ENCODE measurements at places on chromosomes 13 and 19.

DNA sequence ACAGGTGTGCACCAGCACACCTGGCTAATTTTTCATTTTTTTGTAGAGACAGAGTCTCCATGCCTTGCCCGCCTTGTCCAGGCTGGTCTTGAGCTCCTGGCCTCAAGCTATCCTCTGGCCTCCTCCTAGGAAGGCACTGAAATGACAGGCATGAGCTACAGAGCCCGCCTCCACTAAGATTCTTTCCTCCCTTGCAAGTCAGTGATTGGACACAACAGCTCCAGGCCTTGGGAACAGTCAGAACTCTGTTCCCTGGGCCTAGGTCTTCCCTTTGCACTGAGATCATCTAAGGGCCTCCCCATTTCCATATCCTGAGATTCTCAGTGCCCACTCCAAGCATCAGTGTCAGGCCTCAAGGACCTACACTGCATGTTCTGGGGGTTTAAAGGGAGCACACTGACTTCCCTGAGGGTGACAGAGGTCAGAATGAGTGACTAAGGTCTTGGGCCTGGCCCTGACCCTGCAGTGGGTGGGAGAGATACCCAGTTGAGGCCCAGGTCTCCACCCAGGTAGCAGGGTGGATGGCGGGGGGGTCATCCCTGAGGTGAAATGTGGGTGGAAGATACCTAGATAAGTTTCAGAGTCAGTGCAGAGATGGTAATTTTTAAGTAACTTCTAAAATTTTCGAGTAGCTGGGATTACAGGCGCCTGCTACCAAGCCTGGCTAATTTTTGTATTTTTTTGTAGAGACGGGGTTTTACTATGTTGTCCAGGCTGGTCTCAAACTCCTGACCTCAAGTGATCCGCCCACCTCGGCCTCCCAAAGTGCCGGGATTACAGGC is 17.3 kb upstream of the ERCC1 start:
- no peak for DNase-seq

DNA sequence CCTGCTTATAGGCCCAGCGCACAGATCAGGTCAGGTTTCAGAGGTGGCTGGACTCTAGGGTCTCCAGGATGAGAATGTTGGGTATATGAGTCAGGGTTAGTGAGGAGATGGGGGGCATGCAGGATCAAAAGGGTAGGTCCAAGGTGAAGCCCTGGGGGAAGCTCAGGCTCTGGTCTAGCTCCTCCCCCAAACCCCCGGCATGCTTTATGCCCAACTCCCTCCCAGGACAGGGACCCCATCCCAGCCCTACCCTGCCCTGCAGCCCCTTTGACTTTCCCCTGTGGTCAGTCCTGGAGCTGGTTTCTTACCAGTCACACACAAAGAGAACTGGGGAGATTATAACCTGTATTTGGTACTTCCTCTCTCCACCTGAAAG is 9.8 kb upstream of the CEACAM18 start:
- no peak for DNase-seq

- DNase-seq: no peak
These were observed 60.4 kb upstream of the OBI1 start for GRCh38 chr13:78719367-78719766.

- no peak for DNase-seq
These were observed 30.0 kb upstream of the USPL1 start for GRCh38 chr13:30587739-30588138.

DNA sequence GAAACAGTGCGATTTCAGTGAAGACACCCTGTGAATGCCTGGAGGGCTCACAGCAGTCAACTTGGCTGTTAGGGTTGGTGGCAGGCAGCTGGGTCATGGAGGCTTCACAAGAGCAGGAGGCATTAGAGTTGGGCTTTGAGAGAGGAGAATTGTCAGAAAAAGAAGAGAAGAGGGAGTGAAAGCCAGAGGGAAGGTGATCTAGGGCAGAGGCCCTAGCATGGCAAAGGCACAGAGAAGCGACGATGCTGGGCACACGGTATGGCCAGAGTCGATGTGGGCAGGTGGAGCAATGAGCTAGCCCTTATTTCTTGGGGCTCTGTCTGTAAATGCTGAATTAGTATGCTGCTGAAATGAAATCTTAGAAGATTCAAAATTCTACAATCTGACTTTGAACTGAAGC is 52.6 kb upstream of the OLFM4 start:
- no peak for DNase-seq

GRCh38 chr13:28753208-28753892 is 34.6 kb upstream of the SLC46A3 start:
- DNase-seq: no peak

DNA sequence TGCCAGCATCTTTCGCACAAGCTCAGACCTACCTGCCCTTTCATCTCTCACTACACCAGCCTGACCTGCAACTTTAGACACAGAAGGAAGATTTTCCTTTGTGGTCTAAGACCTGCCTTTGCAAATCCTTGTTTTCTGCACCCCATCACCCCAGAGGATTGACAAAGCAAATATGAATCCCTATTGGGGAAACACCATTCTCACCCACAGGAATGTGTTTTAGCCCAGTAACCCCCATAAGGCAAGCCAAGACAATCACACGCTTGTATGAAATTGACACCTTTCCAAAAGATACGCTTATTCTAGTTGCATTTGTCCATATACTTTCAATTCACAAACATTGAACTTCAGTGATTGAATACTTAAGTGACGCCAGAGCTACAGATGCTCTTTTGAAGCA is 55.7 kb downstream of the SPATA13 start:
- no peak for DNase-seq

DNA sequence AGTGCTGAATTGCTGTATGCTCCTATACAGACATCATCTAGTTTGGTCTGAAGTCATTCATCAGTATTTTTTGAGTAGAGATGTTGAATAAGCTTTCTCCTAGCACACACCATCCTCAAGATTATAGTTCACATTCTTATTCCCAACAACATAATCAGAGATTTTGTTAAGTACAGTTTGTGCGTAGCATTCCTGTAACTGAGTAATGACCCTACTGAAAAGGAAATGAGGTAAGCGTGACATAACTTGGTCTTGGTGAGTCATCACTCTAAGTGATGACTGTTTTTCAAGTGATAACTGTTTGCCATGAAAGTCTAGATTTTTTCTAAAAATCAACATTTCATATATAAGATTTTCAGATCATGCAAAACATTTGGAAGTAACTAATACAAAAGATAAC is 18.5 kb upstream of the FAM216B start:
- no peak for DNase-seq

- no peak for DNase-seq
These were observed 24.9 kb downstream of the RCBTB1 start for GRCh38 chr13:49560270-49561061.

DNA sequence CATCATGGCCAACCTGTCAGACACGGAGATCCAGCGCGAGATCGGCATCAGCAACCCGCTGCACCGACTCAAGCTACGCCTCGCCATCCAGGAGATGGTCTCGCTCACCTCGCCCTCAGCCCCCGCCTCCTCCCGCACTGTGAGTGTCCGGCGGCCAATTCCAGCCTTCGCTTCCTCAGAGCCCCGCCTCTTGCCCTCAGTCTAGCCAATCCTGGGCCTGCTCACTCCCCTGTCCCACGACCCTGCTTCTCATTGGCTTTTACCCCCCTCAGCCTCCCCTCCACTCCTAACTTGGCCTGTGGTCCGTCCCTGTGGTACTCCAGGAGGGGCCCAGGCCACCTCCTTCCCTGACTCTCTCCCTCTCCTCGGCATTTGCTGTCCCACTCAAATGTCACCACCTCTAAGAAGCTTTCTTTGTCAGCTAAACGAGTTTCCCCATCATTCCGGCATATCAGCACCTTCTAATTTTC is 12.3 kb downstream of the HRC start:
- no peak for DNase-seq

DNA sequence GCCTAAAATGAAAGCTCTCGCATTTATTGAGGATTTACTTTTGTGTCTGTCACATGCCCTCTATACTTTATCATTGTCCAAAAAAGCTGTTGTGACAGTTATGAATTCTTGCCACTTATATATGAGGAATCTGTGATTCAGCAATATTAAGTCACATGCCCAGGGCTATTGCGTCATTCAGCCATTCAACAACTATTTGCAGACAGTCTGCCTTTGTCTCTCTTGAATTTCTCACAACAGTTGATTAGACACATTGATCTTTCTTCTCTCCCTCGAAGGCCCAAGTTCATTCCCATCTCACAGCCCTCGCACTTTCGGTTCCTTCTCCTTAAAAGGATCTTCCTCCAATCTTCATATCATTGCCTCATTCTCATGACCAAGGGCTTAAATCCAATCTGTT is 342.6 kb downstream of the MZT1 start:
- no peak for DNase-seq

GRCh38 chr13:30798776-30799355 is 63.5 kb downstream of the ALOX5AP start:
- DNase-seq: no peak

DNA sequence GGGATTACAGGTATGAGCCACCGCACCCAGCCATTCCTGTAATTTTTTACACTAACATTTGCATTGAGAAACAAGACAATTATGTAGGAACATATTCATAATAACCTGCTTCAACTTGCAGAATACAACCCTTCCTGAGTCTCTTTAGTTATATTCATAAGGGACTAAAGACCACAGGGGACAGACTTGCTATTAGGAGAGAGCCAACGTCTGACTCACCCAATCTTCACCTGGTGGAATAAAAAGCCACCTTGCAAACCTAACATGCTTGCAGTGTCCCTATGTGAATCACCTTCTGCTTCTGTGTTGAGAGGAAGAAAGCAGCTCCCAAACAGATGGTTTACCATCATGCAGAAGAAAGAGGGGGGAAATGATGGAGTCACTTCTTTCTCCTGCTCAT is 456.1 kb downstream of the PCDH9 start:
- no peak for DNase-seq

GRCh38 chr13:110985541-110985940 is 70.7 kb upstream of the ANKRD10 start:
- DNase-seq: no peak

- no peak for DNase-seq
These were observed 64.6 kb downstream of the ATP11A start for GRCh38 chr13:112754281-112755025.
